ENCODE measurements at places on chromosomes 5 and 9.

DNA sequence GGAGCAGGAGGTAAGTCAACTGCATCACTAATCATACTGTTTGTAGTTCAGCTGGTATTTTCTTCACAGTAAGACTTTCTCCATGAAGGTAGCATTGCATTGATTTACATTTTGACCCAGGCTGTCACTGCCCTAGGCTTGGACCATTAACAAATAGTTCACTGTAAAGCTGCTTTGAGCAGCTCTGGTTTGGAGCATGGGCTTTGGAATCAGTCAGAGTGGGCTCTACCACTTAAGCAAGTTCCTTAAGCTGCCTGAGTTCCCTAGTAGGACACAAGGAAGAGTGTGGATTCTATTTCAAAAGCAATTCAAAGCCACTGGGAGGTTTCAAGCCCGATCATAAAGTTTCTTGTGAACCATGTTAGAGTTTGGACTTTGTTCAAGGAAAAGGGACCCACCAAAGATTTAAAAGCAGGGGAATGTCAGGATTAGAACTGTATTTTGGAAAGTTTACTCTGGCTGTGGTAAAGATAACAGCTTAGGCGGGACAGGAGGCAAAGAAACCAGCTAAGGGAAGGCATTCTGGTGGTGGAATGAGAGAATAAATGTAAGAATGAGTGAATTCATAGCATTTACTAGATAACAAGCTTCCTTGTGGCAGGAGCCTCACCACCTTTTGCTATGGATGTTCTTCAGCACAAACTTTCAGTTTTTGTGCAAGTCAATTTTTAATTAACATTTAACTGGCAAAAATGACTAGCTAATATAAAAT is 12.3 kb upstream of the PANK3 start:
- peak; percentile 10 for DNase-seq

- peak; percentile 43 for DNase-seq
Measured at GRCh38 chr9:134063571-134064450, 4.0 kb downstream of the BRD3 start.

DNA sequence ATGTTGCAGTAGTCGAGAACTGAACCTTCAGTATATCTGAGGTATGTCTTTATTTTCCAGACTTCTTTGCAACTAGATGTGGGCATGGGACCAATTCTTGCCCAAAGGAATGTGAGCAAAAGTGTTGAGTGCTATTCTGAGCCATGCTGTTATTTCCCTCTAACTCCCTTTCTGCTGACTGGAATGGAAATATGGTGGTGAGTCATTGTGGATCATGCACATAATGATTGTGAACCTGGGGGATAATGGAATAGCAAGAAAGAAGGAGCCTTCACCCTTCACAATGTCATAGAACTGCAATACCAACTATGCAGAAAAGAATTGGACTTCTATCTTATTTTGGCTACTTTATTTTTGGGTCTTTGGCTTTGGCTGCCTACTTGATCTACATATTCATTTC is 10.3 kb upstream of the DOCK2 start:
- DNase-seq, result no peak

- DNase-seq, result no peak
Measured at GRCh38 chr9:124429530-124429867, 14.3 kb upstream of the PSMB7 start.

GRCh38 chr9:118170032-118170955 is 466.1 kb downstream of the TLR4 start:
- DNase-seq, result peak; percentile 78

GRCh38 chr5:71481441-71481840 is 26.0 kb downstream of the BDP1 start:
- DNase-seq, result no peak

DNA sequence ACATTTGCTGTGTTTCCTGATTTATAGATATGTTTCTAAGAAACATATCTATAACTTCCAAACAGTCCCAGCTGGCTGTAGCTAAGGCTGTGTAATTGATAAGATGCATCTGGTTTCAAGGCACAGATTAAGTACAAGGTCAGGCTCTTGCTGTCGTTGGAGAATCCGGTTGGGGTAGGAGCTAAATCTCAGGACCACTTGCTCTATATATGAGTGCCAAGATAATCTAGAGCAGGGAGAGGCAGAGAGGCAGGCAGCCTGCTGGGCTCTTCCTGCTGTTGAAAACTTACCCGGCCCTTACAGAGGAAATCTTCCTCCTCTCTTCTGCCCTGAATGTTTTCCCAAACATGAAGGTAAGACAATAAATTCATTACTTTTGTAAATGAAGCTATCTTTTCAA is at the start of gene C7:
TSS of gene C7 (plus strand) at position 234 of the 400 bp plus-strand sequence. CDS start at position 348, 114 bp downstream.
- no peak for DNase-seq

GRCh38 chr5:140868721-140869554 is at the start of gene PCDHA11:
TSS of gene PCDHA11 (plus strand) at chr5:140868957. CDS start at chr5:140869104, 147 bp downstream.
- DNase-seq, result peak; percentile 67

DNA sequence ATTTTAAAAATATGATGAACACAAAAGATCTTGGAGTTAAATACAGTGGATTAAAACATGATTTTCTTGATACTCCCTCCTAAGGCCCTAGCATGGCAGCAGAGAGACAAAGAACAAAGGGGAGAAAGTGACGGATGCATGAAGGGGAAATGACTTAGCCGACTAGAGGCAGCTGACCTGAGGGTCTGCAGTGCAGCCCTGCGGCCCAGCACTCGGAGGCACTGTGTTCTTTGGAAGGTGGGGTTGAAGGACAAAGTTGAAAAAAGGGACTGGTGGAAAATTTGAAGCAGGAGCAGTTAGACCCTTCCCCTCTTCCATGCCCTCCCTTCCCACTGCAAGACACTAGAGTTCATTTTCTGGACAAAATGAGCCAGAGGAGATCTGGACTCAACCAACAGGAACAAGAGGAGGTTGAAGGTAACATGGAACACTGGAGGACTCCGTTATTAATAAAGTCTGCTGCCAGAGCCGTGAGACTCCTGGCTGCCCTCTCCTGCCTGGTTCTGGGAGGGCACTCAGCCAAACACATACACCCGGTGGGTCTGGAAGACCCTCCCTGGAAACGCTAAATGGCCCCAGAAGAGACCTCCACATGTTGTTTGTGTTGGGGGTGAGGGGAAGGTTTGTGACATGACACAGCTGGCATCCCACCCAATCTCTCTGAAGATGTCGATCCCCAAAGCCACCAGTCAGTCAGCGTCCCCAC is 98.1 kb downstream of the JMY start:
- no peak for DNase-seq

DNA sequence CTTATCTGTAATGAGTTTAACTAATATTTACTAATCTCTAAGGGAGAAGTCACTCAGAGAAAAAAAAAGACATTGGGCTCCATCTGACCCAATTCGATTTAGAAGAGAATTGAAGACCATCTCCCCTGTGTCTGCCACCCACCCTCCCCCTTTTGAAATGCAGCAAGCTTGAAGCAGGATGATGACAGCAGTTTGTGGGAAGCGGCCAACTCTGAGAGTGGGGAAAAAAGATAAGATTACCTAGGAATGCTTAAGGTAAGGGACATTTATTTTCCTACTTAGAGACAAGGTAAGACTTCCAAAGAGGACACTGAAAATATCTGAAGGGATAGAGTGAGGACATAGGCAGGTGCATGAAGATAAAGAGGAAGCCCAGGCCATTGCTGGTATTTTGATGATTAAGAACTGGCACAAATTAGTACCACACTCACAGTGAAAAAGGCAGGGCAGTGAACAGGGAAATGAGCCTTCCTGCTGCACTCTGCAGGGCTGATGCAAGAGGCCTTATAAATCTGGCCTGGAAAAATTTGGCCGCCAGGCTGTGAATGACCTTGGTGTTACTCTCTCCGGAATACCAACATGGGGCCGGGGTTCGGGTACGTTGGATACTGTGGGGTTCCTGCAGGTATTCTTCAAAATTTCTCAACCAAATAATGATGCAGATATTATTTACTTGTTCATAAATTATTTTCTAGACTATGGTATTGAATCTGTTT is 42.3 kb downstream of the HTR1A start:
- no peak for DNase-seq

GRCh38 chr5:170538696-170539586 is 35.1 kb downstream of the KCNIP1 start:
- peak; percentile 24 for DNase-seq

DNA sequence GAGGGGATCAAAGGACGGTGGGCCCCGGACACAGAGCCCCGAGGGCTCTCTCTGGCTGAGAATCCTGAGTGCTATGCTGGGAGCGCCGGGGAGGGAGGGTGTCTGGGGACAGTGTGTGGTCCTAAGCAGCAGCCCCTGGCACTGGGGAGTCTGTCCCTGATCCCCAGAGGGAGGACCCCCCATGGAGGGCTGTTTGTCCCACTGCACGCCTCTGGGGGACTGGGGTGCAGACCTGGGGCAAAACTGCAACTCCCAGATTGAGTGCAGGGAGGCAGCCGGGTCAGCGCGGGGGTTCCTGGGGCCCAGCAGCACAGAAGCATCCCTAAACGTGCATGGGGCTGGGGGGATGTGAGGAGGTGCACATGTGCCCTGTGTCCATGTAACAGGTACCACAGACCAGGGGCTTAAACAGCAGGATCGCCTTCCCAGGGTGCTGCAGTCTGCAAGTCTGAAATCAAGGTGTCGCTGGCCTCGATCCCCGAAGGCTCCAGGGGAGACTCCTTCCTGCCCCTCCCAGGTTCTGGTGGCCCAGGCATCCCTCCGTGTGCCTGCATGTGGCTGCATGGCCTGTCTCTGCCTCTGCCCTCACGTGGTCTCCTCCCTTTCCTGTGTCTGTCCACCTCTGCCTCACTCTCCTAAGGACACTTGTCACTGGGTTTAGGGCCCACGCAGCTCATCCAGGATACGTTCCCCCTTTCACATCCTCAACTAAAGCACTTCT is 35.9 kb upstream of the IRX4 start:
- peak; percentile 41 for DNase-seq

DNA sequence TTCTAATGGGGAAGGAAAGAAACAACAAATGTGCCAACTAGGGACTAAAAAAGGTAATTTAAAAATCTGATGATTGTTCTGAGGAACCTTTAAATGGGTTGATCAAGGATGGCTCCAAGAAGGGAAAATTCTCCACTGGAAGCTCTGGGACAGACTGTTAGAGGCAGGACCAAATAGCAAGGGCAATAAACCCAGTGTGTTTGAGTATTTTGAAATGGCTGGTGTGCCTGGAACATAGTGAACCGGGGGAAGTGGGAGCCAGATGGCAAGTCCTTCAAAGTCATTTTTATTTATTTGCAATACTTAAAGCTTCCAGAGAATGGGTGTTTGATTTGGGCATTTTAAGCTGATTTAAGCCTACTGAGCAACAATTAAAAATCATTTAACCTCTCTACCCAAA is 587.7 kb upstream of the MEF2C start:
- DNase-seq, result no peak

DNA sequence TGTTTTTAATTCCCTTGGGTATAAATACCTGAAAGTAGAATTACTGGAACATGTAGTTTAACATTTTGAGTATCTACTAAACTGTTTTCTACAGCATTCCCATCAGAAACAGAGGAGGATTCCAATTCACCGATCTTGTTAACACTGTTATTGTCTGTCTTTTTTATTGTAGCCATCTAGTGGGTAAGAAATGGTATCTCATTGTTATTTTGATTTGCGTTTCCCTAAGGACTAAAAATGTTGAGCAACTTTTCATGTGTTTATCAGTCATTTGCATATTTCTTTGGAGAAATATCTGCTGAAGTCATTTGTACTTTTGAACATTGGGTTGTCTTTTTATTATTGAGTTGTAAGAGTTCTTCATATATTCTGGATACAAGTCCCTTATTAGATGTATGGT is 135.2 kb upstream of the NFIL3 start:
- DNase-seq, result no peak

GRCh38 chr5:83767409-83767992 is 46.8 kb upstream of the HAPLN1 start:
- no peak for DNase-seq

- peak; percentile 88 for DNase-seq
Measured at GRCh38 chr9:131776473-131776872, 36.6 kb upstream of the RAPGEF1 start.

GRCh38 chr9:14427419-14427818 is 113.5 kb upstream of the NFIB start:
- DNase-seq, result no peak

- DNase-seq, result no peak
Measured at GRCh38 chr9:20054734-20055133, 265.9 kb upstream of the SLC24A2 start.

All from islet precursor cell (in vitro differentiated cells).